ENCODE measurements at places on chromosomes 4 and X. TPM values are rescaled to one million over a fixed set of nuclear protein-coding genes. Genes with fewer than 3 reads are reported as not detected.

LGI2 gene
- 7.7 TPM for polyA plus RNA-seq

NLRP2B gene
- polyA plus RNA-seq = not detected

STAP1 gene
- 0.16 TPM for polyA plus RNA-seq

CXCL3 gene
- polyA plus RNA-seq = 0.33 TPM

CXCL11 gene
- 0.25 TPM for polyA plus RNA-seq

USP17L19 gene
- not detected for polyA plus RNA-seq

HS6ST2 gene
- polyA plus RNA-seq = 29.7 TPM

All from muscle of arm (tissue), 14 donors.